ENCODE measurements at places on chromosomes 5 and 9.

- no peak for DNase-seq
Observed at GRCh38 chr5:139088024-139088423, 110.1 kb downstream of the SIL1 start.

DNA sequence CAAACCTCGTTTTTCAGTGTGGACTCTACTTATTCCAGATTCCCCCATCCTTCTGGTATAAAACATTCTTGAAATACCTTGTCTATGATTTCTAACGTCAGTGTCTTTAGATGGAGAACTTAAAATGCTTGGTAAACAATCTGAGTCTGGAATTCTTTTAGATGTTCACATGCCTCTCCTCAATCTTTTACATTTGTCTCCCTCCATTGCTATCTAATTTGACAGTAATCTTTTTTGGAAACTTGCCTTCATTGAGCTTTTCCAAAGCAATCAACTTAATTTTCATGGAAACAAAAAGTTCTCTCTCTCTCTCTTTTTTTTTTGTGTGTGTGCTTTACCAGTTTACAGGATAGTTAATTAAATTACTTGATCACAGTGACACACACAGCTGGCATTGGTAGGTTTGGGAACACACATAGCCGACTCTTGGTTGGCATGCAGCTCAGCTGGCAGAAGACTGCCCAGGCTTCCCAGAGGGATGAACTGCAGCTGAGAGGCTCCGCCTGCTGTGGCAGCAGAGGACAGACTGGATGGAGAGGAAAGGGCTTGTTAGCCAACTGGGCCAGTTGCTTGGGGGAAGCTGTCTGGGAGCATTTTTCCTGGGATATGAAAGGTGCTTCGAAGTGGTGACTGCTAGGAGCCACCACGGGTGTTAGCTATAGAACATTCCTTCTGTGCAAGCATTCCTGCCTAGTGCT, 271.3 kb downstream of the ZSWIM6 start:
- DNase-seq: no peak

GRCh38 chr9:108994695-108995094, 18.6 kb downstream of the CTNNAL1 start:
- DNase-seq: peak; percentile 54

- no peak for DNase-seq
Observed at GRCh38 chr5:43152946-43153345, 32.2 kb downstream of the ZNF131 start.

DNA sequence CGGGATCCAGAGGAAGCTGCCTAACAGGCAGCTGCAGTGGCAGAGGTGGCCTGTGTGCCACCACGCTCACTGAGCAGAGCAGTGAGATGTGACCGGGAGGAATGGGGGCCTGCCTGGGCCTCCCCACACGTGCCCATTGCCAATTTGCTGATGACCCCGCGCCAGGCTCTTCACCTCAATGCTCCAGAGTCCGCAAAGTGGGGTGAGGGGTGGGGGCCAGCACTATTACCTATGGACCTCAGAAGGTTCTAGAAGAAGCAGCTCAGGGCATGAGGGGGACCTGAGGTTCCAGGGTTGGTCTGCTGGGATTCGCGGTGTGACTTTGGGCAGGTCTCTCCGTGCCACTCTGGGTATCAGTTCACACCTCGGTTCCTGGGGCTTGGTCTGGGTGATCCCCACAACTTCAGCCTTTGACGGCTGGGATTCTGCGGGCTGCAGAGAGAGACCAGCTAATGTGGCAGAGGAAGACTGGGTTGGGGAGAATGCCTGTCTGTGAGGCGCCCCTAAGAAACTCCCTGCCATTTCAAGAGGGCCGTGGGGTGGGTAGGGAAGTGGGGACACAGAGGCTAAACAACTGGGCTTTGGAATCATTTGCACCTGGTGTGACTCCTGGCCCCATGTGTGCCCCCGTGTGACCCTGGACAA, 231.0 kb upstream of the MVB12B start:
- DNase-seq: no peak

GRCh38 chr5:159531554-159532105, 201.3 kb upstream of the IL12B start:
- DNase-seq: peak; percentile 24

GRCh38 chr9:135607401-135608293, 31.7 kb downstream of the GLT6D1 start:
- DNase-seq: no peak

DNA sequence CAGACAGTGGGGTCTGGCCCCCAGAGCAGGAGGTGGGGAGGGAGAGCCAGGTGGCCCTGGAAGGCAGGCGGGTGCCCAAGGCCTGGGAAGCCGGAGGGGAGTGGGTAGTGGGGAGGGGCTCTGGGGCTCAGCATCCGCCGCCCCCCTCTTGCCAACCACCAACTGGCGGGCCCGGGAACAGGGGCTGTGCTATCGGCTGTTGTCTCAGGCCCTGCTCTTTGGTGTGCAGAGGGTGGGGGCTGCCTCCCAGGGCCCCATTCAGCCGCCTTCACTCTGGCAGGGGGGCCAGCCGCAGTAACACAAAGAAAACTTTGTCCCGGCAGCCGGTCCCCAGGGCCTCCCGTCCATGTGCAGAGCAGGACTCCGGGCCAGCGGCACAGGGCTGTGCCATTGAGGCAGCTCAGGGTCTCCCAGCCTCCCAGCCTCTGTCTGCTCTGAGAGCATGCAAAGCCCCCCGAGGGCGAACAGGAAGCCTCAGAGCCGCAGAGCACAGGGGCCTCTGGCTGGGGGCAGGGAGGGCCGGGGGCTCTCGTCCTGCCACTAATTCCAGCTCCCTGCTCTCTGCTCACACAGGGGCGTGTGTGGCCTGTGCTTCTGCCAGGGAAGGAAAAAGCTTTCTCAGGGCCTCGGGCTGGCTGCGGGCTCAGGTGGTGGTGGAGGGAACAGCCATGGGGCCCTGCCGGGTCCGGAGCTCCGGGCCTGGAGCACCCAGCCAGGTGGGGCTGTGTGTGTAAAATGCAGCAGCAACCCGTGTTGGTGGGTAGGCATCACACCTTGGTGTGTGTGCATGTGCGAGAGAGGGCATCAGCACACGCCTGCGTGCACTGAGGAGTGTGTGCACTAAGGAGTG, 54.2 kb upstream of the NOTCH1 start:
- no peak for DNase-seq

DNA sequence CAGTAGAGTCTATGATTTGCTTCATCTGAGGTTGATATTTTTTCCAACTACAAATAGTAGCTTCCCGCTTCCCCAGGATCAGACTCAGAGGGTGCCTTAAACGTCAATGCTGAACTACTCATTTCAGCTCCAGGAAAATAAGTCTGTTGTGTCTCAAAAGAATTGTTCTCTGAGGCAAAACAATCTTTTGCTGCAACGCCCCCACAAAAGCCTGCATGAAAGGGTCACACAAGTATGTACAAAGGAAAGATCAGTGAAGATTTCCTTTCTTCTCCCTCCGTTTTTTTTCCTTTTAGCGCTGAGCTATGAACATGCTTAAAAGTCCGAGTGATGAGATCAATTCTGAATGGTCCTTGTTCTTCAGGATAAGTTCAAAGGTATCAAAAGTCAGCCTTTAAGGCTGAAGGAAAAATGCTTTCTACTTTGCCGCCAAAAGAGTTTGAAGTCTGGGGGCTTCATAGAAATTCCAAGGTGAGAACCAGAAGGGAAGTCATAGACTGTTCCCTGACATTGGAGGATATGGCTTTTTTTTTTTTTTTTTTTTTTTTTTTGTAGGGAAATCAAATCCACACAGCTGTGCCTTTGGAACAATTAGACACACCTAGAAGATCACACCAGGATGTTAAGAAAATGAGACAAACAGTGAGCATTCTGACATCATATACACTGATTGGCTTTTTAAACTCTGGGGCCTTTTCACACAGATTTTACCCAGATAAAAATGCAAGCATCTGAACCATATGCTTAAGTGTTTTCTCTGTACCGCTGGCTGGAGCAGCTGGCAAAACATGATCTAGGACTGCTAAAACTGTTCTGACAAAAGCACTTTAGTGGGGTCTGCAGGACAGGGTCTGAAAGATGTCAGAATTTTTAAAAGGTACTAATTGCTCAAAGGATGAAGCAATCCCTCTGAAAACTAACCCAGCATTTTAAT, 329.3 kb downstream of the ENC1 start:
- DNase-seq: no peak

DNA sequence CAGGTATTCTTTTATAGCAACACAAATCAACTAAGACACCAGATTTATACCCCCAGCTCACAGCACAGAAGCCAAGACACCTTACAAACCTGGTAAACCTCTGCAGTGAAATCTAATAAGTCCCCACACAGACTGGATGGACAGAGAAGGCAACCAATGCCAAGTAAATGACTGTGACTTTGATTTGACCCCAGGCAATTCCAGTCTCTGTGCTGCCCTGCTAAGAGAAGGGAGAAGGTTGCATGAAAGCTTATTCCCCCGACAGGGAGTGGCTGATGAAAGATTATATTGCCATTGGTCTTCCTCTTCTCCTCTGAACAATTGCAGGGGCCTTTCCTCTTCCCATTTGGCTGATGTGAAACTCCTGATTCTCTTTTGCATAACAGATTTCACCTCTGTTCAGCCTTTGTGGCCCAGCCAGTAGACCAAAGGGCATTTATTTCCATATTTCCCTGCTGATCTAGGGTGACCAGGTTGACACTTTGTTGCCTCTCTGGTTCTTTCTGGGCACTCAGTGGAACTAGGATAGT, 107.6 kb downstream of the ADRB2 start:
- DNase-seq: no peak

- no peak for DNase-seq
Observed at GRCh38 chr5:154221371-154221896, 30.9 kb downstream of the GALNT10 start.

- no peak for DNase-seq
Observed at GRCh38 chr9:120481248-120481647, 98.7 kb downstream of the CDK5RAP2 start.

- no peak for DNase-seq
Observed at GRCh38 chr5:32520972-32521371, 64.4 kb upstream of the SUB1 start.

DNA sequence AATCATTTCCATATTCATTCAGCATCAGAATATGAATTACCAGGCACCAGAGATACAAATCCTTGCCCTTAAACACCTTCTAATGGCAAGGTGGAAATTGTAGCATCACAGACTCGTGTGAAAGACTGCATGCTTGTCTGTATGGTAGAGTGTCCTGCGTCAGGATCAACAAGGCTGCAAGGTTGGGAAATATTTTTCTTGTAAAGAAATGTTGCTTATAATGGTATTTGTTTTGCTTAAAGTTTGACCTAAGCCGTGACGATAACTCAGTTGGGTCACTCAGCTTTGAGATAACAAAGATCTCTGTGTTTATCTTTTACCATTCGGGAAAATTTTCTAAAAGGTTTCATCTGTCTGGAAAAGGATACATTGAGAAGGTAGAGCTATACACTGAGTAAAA, 87.6 kb downstream of the BASP1 start:
- DNase-seq: no peak

DNA sequence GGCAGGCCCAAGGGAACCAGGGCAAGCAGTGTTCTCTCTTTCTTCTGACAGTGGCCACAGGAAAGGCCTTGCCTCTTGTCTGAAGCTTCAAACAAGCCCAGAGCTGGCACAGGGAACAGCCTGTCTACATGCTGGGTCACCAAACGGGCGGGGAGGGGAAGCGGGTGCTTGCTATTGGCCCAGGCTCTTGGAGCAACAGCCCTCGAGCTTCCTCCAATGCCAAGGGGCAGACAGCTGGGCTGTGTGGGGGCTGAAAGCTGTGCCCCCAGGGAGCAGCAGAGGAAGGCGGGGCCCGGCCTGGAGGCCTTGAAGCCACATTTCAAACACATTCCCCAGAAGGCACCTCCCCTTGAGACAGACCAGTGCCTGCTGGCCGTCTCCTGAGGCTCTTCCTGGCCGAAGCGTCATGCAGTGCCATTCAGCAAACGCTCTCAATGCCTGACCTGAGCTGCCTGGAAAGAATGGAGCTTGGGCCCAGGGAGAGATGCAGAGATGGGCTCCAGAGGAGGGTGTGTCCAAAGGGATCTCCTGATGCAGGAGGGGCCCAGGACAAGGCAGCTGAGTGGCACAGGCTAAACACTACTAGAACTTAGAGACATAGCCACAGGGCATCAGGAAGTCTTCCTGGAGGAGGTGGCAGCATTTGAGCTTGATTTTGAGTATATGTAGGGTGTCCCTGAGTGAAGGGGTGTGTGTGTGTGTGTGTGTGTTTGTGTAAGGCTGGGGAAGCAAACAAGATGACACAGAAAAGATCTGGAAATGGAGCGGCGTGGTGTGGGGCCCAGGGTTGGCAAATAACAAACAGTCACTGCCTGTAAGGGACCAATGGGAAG, 2.5 kb downstream of the FIBCD1 start:
- no peak for DNase-seq

DNA sequence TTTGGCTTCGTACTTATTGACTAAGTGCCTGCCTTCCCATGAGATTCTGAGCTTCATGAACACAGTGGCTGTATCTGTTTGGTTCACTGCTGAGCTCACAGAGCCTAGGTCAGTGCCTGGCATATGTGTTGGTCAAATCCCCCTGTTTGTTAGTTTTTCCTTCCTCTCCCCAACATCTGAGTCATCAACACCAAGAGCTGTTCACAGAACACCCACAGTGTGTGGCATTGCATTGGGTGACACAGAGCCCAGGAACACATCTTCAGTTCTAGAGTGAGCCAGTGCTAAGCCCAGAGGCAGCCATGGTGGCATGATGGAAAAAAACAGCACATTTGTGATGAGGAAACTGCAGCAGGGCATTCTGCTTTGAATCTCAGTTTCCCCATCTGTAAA, 294.6 kb downstream of the SEC61B start:
- DNase-seq: no peak

DNA sequence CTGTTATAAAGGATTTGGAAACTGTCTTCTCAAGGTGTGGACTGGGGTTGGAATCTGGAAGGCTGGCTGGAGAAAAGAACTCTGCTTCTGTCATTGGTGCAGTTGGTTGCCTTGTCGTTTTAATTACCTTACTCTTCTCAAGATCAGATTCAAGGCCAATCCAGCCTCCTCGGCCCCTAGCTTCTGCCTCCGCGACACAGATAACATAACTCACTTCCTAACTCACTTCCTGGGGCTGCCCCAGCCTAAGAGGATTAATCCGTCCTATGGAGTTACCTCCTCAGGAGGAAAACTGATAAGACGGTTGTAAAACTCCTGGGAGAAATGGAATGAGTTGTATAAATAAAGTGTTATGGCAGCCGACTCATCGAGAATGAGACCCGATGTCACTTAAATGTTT, 389.1 kb upstream of the WWC1 start:
- DNase-seq: no peak

DNA sequence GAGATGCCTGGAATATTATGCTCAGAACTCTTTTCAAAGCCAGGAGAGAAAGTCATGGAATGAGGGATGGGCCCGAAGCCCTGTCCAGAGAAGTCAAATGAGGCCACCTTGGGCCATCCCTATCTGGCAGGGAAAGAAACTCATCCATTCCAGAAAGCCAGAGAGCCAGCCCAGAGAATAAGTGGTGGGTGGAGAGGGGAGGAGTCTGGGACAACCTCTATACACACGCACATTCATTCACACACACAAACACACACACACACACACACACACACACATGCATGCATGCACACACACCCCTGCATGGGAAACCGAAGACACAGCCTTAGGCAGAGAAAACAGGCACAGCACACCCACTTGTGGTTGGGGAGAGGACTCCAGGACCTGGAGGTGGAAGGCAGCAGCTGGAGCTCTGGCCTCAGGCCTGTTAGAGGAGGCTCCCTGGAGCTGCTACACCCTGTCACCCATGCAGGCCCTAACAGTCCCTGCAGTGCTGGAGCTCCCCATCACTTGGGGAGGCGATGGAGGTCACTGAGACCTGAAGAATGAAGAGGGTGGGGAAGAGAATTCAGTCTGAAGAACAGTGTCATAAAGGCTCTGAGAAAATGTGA, 38.0 kb downstream of the TGFBI start:
- no peak for DNase-seq

GRCh38 chr9:8484597-8485191, 685.1 kb upstream of the DMAC1 start:
- no peak for DNase-seq

GRCh38 chr5:112034421-112034979, 277.5 kb upstream of the NREP start:
- no peak for DNase-seq

Measured in hematopoietic multipotent progenitor cell treated with erythropoietin and hydrocortisone succinate and interleukin-3 and kit ligand, for 17 days (in vitro differentiated cells).